ENCODE measurements at places on chromosomes 4 and X.
A peak's percentile ranks its signal among the peaks of the same experiment; 100 is the strongest.

- no peak for DNase-seq
These were observed 487.6 kb downstream of the GRXCR1 start for GRCh38 chr4:43380093-43380492.

DNA sequence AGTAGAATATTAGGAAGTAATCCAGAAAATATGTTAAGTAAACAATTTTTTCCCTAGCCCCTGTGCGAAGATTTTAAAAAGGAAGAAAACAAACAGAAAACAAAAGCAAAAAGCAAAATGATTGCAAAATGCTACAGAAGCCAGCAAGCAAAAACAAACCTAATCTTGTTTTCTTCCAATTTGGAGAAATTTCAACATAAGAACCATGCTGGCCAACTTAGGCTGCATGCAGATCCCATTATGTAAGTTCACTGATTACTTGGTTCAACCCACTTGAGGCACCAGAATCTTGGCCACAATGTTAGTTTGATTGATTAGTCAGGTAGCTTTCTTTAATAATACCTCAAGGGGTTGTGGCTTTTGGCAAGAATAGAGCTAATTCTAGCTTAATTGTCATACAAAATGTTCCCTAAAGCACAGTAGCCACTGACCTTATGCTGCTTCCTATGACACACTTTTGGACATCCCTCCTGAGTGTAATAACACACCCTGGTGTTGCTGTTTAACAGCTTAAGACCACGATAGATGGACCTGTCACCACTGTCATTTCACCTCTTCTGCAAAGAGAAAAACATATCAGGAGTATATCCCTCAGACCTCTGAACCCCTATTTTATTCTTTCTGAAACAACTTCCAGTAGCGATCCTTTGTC, 2342.1 kb downstream of the PCDH7 start:
- no peak for DNase-seq

- peak; percentile 89 for DNase-seq
These were observed 316.3 kb downstream of the CAMK2D start for GRCh38 chr4:113445286-113445685.

DNA sequence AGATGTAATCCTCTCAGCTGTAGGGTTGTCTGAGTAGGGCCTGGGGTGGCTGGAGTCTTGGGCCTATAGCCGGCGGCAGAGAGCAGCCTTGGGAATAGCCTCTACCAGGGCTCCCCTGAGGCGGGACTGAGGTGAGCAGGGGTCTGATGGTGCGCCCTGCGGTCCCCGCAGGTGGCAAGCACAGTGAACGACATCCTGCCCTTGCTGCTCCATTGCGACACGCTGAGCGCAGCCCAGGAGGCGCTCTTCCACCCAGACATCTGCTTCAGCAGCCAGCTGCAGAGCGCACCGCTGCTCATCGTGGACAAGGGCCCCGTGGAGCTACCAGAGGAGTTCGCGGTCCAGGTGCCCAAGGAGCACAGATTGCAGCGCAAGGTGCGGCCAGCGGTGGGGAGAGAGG, 317.0 kb downstream of the ADGRL3 start:
- no peak for DNase-seq

DNA sequence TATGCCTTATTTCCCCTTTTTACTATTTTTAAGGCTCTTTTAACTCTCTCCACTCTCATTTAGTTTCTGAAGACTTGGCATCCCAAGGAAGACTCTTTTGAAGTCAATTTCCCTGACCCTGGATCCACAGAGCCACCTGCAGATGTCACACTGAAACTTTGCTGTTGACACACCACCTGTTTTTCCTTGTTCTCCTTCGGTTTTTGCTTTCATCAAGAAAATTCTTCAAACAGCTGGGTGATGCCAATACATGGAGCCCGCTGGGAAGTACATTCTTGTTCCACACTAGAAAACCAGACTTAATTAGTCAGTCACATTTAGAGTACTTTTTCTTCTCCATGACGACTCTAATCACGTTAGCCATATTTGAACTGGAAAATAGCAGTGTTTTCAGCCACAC, 293.9 kb downstream of the PDGFC start:
- DNase-seq, result no peak

DNA sequence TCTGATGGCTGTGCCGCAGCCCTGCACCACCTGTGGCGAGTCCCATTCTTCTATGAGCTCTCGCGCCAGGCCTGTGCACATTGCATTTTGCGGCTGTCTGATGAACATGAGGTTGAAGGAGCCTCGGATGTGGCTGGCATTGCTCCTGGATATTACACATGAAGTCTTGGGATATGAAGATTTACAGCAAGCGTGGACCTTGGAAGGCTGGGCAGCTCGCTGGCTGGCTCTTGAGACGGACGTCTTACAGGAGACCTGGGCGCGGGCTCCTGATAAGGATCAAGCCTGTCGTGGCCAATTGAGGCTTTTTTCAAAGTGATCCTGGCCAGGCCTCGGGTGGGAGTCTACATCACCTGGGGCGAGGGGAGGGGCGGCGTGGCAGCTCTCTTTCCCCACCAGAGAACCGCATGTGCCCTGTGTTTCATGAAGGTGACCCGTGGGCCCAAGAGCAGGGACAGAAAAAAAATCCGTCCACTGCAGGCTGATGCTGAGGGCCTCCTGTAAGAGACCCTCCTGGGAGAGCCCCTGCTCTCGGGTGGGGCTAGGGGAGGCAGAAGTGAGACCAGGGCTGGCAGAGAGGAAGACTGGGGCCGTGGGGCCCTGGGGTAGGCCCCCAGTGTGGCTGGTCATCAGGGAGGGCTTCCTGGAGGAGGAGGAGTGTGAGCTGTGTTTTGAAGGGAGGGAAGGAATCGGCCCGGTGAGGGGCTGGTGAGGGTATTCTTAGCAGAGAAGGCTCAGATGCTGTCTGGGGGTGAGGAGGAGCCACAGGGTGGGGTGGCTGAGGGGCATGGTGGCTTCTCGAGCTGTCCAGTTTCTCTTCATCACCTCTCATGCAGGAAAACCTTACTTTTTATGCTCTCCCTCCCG, 23.6 kb downstream of the CPZ start:
- DNase-seq, result no peak
